H9 (cell line): ENCODE measurements at places on chromosomes 12 and 14. TPM values are rescaled to one million over a fixed set of nuclear protein-coding genes. Genes with fewer than 3 reads are reported as not detected.
A peak's percentile ranks its signal among the peaks of the same experiment; 100 is the strongest.

DNA sequence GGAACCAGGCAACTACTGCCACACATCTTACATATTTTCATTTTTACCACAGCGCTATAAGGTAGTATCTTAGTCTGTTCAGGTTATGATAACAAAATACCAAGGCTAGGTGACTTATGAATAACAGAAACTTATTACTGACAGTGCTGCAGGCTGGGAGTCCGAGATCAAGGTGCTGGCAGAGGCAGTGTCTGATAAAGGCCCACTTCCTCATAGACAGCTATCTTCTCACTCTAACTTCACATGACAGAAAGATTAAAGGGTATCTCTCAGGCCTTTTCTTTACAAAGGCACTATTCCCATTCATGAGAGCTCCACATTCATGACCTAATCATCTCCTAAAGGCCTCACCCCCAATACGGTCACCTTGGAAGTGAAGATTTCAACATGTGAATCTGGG lies 59.8 kb upstream of the MDM1 start:
- no peak for DNase-seq

- no peak for DNase-seq
Observed at GRCh38 chr14:86521843-86522242, 991.9 kb downstream of the FLRT2 start.

The FIGNL2 gene
- total RNA-seq = 19.5 and 19.7 TPM in 2 replicates

The SERPINA9 gene
- not detected in 2 replicates for total RNA-seq

The GPR162 gene
- total RNA-seq = 4.6 and 6.1 TPM in 2 replicates

The EGLN3 gene
- total RNA-seq = 19.8 and 24.7 TPM in 2 replicates

DNA sequence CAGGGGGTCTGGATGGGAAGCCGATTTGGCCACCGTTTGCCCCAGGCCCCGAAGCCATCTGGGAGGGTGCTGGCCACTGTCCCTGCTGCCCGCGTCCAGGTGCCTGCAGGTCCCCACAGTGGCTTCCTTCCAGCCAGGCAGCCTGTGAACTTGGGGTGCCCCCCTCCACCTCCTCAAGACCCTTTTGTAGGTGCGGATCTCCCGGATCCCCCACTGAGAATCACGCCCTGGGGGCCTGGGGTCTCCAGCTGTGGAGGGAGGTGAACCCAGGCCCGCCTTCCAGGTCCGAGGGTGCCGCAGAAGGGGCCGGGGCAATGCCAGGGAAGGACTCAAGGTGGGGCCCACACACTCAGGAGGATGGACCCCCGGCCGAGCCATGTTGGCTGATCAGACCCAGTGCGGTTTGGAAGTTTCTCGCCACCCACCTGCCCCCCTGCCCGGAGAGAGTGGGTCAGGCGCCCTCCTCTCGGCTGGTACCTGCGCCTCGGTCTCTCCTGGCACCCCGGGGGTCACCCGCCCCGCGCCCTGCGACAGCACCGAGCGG lies 1.7 kb downstream of the MMP17 start:
- DNase-seq = peak; percentile 57

DNA sequence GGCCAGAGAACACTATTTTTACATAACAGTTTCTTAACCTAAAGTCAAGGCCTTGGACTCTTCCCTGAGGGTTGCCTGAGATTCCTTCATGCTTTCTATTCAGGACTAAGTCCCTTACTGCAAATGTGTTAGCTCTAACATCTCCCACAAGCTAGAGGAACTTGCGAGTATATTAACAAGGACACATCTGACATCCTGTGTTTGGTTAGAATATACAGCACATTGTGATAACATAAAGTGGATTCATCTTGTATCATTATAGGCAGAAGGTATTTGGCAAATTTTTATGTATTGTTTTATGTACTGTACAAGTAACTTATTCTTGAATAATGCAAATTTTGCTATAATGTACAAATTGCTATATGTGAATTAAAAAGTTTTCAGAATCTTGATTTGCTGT lies 45.5 kb downstream of the SH2B3 start:
- DNase-seq = no peak

DNA sequence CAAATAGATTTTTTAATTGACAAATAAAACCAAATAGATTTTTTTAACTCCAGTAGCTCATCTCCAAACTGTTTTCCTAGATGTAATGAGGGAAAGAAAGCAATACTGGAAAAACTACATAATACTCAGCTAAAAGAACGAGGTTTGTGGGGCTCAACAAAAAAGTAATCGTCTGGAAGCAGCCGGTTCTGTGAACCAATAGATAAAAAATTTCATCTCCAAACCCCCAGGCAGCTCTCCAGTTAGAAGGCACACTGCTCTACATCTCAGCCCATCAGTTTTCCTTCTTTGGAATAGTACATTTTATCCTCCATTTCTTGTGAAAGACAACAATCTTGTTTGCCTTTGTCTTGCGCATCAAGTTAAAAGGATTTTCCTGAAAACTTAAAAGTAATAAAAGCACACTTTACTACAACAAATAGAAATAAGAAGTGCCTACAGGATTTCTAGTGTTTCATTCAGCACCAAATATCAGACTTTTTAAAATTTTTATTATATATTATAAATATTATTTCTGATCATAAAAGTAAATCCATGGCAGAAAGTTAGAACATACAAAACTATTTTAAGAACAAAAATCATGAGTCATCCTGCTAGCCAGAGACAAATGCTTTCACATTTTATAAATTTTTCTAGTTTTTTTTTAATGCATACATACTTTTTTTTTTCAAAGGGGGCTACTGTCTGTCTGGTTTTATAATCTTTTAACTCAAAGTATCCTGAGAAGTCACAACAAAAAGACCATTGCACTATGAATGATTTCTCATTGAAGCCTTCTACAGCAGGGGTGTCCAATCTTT lies 67.7 kb downstream of the EPS8 start:
- DNase-seq = no peak
